SJCRH30 (cell line): ENCODE measurements at places on chromosomes 16 and 17.

GRCh38 chr16:74281300-74281699, 15.3 kb upstream of the PSMD7 start:
- H3K36me3 ChIP-seq, result no peaks in the 10 kb centered on the region
- no peak overlapping the region for H3K4me3 ChIP-seq
- no peaks in the 10 kb centered on the region for H3K4me1 ChIP-seq
- DNase-seq, result no peak
- no peak overlapping the region for H3K27ac ChIP-seq

DNA sequence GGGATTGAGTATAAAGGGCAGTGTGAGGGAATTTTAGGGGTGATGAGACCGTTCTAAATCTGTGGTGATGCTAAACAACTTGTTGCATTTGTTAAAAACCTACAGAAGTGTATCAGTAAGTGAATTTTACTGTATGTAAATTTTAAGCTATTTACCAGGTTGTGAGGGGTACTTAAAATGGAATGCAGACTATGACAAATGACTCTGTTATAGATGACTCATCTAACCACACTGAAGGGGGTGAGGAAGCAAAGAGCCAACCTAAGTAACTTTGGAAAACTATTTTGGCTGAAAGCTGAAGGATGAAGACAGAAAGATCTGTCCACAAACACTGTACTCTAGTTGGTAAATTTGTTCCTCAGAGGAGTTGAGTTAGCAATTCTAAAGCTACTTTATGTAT, 5.3 kb upstream of the MKS1 start:
- H3K4me3 ChIP-seq, result no peak overlapping the region
- no peaks in the 10 kb centered on the region for H3K36me3 ChIP-seq
- no peaks in the 10 kb centered on the region for H3K27me3 ChIP-seq
- H3K4me1 ChIP-seq, result peaks cover 8% of the 10 kb centered on the region

- H3K27me3 ChIP-seq, result no peaks in the 10 kb centered on the region
- no peak overlapping the region for H3K27ac ChIP-seq
- H3K4me3 ChIP-seq, result no peak overlapping the region
- no peak for DNase-seq
These were observed 11.8 kb downstream of the KLHL10 start for GRCh38 chr17:41849251-41849990.

DNA sequence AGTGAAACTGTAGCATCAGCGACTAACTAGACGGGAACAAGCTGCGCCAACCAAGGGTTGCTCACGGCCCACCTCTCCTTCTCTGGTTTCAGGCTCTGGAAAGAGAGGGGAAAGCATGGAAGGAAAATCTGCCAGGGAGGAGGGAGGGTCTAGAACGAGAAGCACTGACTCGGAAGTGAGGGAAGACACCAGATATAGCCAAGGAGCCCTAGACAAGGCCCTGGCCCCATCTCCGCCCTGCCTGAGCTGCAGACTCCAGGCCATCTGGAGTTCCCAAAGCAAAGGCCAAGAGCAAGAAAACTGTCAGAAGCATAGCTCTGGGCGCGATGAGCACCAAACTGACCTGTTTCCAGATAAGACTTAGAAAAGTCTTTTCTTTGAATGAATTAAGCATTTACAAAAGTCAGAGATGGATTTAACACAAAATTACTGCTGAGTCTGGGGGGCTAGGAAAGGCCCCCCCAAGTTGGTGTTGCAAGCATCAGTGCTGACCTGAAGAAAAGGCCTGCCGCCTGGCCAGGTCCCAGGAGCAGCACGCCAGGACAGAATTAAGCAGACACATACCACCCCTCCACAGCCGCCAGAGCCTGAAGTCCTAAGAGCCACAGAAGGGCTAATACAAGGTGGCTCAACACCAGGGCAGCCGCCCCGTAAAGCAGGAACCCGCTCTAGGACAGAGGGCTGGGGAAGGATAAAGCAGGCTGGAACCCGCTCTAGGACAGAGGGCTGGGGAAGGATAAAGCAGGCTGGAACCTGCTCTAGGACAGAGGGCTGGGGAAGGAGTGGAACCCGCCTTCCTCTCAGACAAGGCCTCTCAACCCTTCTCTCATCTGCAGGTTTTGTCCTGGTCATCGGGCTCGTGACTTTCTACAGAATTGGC, 20.7 kb downstream of the TMEM204 start:
- no peaks in the 10 kb centered on the region for H3K27me3 ChIP-seq
- no peak overlapping the region for H3K27ac ChIP-seq
- no peaks in the 10 kb centered on the region for H3K4me1 ChIP-seq
- H3K36me3 ChIP-seq, result no peaks in the 10 kb centered on the region

- no peaks in the 10 kb centered on the region for H3K27me3 ChIP-seq
- peak overlapping the region; percentile 49 for H3K4me3 ChIP-seq
- H3K27ac ChIP-seq, result no peak overlapping the region
- H3K4me1 ChIP-seq, result peaks cover 5% of the 10 kb centered on the region; the same call in 1 of the 2 replicates
- DNase-seq, result no peak
- 0 out of 2 replicates have a peak, but pooled peaks cover 3% of the 10 kb centered on the region for H3K36me3 ChIP-seq
These were observed 1.0 kb upstream of the FBRS start for GRCh38 chr16:30656974-30657865.

DNA sequence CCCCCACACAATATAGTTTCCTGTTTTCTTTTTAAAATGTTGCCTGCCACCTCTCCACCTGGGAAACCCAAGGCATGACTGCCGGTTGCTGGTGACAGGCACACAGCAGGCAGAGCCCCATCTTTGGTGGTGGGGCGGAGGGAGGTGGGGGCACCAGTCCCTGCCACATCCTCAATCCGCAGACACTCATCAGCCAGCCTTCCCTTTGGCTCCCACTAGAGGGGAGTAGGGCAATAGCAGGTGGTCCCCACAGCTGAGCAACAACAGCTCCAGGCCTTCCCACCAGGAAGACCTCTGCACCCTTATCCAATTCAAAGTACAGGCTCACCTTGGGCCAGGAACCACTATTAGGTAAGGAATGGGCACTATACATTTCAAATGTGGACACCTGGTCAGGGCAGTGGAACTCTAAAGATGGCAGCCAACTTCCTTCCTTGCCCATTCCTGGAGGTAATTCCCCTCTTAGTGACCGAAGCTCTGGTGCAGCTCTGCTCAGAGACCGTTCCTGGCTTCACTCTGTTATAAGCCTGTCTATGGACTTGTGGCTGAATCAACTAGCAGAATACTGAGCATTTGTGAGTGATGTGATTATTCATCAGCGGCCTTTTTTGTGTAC, 13.9 kb downstream of the RECQL5 start:
- H3K4me3 ChIP-seq, result no peak overlapping the region

GRCh38 chr17:2122641-2123302, 67.9 kb downstream of the HIC1 start:
- no peaks in the 10 kb centered on the region for H3K36me3 ChIP-seq
- DNase-seq, result peak; percentile 68

DNA sequence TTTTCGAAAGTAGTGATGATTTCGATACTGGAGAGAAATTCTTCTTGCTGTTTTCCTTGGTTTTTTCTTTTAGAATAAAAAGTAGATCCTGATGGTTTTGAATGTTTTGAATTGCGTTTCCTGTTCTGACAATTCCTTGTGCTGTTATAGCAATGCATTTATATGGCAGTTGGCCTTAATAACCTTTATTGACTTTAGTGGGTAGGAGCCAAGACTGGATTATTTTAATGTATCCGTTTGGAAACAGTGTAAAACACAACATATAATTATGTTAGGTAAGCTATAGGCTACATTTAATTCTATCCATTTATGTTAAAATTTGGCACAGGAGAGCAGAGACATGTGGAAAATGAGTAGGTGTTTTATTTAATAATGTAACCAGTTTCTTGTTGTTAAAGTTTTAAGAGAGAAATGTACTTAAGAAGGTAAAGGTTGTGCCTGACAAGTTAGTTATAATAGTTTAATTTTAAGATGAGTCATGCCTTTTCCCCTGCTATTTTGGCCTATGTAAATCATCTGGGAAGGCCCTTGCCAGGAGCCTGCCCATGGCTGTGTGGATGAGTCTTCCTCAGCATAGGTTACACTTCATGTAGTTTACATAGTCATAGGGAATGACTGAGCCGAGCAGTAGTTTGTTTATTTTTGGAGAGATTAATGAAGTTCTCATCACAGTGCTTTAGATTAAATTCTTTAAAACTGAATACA, 189.9 kb downstream of the FTO start:
- H3K27me3 ChIP-seq, result no peaks in the 10 kb centered on the region
- DNase-seq, result peak; percentile 32
- H3K27ac ChIP-seq, result no peak overlapping the region
- H3K4me3 ChIP-seq, result no peak overlapping the region
- H3K36me3 ChIP-seq, result peaks cover 4% of the 10 kb centered on the region; the same call in 1 of the 2 replicates

DNA sequence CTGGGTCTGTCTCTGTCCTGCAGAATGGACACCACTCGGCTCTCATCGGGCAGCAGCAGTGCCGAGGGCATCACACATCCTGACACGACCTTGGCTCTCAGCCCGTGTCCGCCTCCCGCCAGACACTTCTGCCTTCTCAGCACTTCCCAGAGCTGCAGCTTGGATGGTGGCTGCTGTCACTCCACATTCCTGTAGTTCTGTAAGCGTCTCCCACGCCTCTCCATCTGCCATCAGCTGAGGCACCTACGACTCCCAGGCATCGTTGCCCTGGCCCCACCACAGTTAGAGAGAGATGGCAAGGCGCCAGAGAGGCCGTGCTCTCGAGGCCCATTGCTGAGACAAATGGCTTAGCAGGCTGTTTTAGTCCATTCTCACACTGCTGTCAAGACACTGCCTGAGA, 195.9 kb upstream of the CHMP6 start:
- no peaks in the 10 kb centered on the region for H3K27me3 ChIP-seq
- DNase-seq, result peak; percentile 76
- peak overlapping the region; percentile 26; the same call in 1 of the 2 replicates for H3K27ac ChIP-seq
- H3K4me3 ChIP-seq, result peak overlapping the region; percentile 9
- H3K36me3 ChIP-seq, result peaks cover 2% of the 10 kb centered on the region; the same call in 1 of the 2 replicates
- H3K4me1 ChIP-seq, result peaks cover 36% of the 10 kb centered on the region

DNA sequence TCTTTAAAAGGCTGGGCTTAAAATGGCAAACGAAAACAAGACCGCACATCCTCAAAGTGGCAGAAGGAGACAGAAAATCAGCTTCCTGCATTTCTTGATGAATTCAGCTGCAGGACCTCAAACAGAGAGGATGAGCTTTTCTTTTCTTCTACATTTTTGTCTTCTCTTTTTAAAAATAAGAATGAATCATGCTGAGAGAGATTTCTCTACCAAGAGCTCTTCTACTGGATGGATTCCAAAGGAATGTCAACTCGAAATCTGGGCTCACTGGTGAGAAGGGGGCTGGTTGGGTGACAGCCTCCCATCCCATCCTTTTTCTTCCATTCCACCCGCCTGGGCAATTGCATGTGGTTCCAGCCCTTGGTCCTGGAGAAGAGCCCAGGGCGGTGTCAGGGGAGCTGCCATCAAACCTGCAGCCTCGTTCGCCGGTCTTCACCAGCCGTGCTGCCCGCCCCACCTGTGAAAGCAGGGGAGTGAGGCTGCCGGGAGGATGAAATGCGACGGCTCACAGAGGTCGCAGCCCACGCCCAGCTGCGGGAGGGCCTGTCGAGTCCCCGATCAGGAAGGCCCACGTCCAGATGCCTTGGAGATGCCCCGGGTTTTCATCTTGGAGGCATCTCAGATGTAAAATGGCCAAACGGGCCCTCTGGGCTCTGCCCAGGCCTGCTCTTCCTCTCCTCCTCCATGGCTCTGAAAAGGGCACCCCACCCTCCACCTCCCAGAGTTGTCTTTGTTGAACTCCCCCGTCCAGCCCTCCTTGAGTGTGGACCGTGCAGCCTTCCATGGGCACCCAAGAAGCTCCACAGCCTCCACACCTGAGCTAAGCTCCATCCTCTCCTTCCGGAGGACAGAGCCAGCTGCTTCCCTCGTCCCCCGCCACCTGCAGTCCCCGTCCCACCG, 121.9 kb downstream of the FOXL1 start:
- H3K27me3 ChIP-seq, result no peaks in the 10 kb centered on the region
- H3K27ac ChIP-seq, result no peak overlapping the region
- H3K36me3 ChIP-seq, result no peaks in the 10 kb centered on the region
- no peak for DNase-seq
- no peaks in the 10 kb centered on the region for H3K4me1 ChIP-seq

GRCh38 chr17:31321966-31322365, 544 bp upstream of the EVI2A start:
- no peak overlapping the region for H3K27ac ChIP-seq
- H3K4me1 ChIP-seq, result peaks cover 8% of the 10 kb centered on the region; the same call in 1 of the 2 replicates
- H3K4me3 ChIP-seq, result no peak overlapping the region
- peaks cover 6% of the 10 kb centered on the region; the same call in 1 of the 2 replicates for H3K36me3 ChIP-seq

DNA sequence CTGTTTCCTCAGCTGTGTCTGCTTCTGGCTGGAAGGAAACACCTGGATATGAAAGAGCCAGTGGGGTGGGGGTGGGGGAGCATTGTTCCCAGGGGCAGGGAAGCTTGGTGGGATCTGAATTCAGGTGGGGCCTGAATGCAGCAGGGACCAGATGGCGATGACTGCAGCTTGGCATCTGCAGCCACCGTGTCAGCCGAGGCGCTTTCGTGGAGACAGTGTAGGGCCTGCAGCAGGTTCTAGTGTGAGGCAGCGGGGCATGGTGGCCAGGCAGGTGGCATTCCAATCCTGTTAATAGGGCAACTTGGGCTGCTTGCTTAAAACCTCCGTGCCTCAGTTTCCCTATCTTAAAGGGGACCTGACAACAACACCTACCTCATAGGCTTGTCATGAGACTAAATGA, 1.7 kb downstream of the PIK3R6 start:
- H3K4me3 ChIP-seq, result no peak overlapping the region
- no peaks in the 10 kb centered on the region for H3K36me3 ChIP-seq
- H3K4me1 ChIP-seq, result no peaks in the 10 kb centered on the region
- no peak for DNase-seq

DNA sequence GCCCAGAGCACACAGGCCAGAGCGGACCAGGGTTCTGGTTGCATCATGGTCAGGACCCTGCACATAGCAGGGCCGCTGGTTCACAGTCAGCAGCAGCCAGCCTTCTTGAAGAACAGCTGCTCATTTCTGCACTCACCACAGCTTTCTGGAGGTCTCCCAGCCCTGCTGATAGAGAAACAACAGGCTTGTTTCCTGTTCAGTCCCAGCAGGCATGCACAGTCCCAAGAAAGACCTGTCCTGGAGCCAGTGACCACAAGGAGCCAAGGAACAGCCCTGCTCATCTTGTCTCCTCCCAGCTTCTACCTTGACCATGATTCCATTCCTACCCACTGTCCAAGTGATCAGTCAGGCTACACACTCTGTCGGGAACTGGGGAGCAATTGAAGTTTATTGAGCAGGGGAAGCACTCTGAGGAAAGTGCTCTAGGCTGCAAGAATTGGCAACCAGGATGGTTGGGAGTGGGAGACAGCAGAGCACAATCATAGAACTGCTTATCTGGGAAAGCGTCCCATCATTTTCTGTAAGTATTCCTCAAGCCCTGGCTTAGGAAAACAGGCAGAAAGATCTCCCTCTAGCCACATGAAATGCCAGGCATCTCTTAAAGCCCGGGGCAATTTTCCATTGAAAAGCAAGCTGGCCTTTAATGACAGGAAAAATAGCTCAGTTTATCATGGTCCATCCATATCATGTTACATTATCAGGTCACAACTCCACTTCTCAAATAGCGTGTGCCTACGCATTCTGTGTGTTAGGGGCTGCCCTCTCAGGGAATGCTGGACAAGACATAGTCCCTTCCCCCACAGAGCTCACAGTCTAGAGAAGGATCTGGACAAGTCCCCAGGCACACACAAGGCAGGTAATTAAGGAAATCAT, 155.4 kb upstream of the FOXF1 start:
- H3K4me3 ChIP-seq, result no peak overlapping the region
- no peaks in the 10 kb centered on the region for H3K27me3 ChIP-seq
- DNase-seq, result peak; percentile 63
- H3K36me3 ChIP-seq, result no peaks in the 10 kb centered on the region
- peaks cover 11% of the 10 kb centered on the region; the same call in 1 of the 2 replicates for H3K4me1 ChIP-seq
